ENCODE measurements at places on chromosomes 16 and 17. TPM values are rescaled to one million over a fixed set of nuclear protein-coding genes. Genes with fewer than 3 reads are reported as not detected.
A peak's percentile ranks its signal among the peaks of the same experiment; 100 is the strongest.

- peak; percentile 69 for ATAC-seq
Measured at GRCh38 chr17:1793447-1793806, 31.6 kb downstream of the SERPINF1 start.

- ATAC-seq, result no peak
Measured at GRCh38 chr17:83046448-83047181, 32.8 kb upstream of the METRNL start.

GRCh38 chr17:75153780-75154194, 525 bp downstream of the JPT1 start:
- ATAC-seq, result peak; percentile 14

GRCh38 chr17:7479213-7480088, at the start of gene ZBTB4:
ZBTB4 (minus strand) TSS chr17:7479631; CDS start chr17:7466801, 12,830 bp downstream.
- peak; percentile 1 for ATAC-seq

GRCh38 chr16:81511371-81511770, 66.8 kb downstream of the CMIP start:
- ATAC-seq, result no peak

- ATAC-seq, result no peak
Measured at GRCh38 chr16:50144211-50144610, 8.9 kb upstream of the TENT4B start.

DNA sequence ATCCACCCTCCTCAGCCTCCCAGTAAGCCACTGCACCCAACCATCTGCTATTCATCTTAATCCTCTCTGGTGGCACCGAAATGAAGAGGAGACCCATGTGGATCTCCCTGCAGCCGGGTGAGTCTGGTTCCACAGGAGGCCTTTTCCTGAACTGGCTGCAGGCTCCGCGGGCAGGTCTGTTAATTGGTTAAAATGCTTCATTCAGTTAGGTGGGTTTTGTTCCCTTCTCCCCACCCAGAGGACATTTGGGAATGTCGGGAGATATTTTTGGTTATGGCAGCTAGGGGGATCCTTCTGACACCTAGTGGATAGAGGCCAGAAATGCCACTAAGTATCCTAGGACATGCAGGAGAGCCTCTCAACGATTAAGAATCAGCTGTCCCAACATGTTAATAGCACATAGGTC, 16.7 kb downstream of the C16orf54 start:
- no peak for ATAC-seq

- ATAC-seq, result peak; percentile 21
Measured at GRCh38 chr17:79090443-79091225, 16.0 kb downstream of the ENGASE start.

DNA sequence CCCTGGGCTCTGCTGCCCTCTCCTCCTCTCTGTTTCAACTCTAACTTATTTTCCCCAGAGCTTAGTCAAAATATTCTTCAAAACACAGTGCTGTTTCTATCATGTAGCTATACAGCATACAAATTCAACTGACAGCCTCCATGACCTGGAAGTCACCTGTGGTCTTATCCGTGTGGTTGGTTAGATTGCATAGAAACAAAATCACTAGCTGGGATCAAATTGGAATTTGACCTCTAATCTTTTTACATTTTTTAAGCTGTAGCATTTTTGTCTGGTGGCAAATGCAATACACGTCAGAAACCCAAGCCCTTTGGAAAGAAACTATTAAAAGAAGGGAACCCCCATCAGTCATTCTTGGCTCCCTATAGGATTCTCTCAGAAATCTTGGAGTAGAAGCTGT, 57.3 kb downstream of the ABCC12 start:
- ATAC-seq, result no peak

- ATAC-seq, result peak; percentile 39
Measured at GRCh38 chr17:40491486-40491885, 9.9 kb downstream of the TNS4 start.

DNA sequence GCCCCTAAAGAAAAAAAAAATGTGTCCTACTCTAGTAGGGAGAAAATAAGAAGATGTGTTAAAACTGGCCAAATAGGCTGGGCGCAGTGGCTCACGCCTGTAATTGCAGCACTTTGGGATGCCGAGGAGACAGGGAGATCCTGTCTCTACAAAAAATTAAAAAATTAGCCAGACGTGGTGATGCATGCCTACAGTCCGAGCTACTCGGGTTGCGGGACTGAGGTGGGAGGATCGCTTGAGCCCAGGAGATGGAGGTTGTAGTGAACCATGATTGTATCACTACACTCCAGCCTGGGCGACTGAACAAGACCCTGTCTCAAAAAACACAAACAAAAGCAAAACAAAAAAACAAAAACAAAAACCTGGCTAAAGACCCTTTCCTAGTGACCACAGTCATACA, 15.9 kb downstream of the ZFHX3 start:
- ATAC-seq, result no peak

- ATAC-seq, result peak; percentile 86
Measured at GRCh38 chr16:70523076-70523742, at the start of gene COG4. COG4 (minus strand) TSS chr16:70523554; CDS start chr16:70523543, 11 bp downstream.

DNA sequence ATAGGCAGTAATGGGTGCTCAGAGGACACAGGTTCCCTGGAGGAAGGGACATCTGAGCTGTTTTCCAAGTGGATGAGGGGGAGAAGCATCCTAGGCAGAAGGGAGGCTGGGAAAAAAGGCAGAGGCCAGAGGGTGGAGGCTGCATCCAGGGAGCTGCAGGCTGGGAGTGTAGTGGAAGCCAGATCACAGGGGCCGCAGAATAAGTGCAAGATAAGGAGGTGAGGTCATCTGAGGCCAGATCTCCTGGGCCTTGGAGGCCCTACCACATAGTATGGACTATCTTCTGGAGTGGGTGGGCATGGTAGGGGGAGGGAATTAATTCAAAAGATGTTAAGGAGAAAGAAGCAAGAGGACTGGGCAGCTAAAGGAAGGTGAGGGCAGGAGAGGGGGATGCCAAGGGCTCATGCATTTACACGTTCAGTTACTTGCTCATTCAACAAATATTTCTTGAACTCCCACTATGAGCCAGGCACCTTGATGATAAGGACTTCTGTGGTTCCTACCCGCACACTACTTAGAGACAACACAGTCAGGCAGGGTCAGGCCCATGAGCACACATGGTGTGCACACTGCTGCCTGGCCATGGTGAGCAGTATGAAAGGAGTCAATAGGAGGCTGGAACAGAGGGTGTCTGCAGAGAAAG, 2.4 kb upstream of the RIPOR1 start:
- ATAC-seq, result no peak

DNA sequence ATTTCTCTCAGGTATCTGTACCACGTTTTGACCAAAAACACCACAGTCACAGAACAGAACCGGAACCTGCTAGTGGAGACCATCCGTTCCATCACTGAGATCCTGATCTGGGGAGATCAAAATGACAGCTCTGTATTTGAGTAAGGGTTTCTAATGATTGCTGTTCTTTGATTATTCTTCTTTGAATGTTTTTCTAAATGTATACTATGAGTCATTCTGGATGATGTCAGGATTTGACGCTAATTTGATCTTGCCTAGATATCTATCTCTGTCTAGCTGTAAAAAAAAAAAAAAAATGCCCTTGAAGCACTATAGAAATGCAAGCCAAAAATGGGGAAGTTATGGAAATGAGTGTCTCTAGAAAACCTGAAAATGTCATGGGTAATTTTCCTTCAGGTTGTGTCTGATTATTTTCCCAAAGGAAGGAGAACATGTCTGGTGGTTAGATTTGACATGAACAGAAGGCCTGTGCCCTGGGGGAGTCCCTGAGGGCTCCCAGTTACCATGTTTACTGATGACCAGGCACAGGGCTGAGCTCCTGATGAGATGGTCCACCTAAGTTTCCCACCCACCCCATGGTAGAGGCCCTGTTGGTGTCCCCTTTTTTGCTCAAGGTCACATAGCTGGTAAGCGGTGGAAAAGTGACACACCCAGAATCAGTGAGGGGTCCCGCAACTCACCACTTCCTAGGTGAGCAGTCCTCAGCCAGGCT, 13.6 kb downstream of the CLEC16A start:
- no peak for ATAC-seq

DNA sequence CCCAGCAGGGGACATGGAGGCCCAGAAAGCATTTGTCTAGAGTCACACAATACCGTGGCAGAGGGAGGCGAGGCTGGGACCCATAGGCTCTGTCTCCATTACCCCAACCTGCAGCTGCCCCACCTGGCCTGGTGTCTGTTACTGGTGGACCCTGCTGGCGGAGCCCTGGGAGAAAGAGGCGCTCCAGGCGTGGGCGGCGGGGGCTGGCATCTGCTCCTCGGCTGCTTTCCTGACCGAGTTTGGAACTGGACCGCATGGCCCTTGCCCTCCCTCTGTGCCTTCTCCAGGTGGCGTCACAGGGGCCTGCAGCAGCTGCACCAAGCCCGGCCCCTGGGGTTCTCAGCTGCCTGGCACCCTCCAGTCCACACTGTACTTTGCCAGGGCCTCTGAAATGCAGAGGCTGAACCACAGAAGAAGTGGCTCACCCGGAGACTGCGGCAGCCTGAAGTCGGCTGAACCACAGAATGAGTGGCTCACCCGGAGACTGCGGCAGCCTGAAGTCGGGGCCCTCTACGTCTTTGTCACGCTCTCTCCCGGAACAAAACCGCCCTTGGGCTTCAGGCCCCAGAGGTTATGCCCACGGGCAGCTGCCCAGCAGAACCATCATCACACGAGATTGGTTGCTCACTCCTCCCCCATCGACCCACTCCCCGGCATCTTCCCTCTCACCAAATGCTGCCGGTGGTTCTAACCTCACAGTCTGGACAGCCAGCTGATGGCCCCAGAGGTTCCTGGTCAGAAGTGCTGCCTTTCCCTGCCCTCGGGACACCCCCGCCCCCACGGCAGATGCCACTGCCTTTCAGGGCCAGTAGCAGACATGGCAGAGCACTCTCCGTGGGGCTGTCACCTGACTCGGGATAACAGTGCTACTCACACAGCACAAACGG, 20.2 kb downstream of the CBFA2T3 start:
- peak; percentile 26 for ATAC-seq

DNA sequence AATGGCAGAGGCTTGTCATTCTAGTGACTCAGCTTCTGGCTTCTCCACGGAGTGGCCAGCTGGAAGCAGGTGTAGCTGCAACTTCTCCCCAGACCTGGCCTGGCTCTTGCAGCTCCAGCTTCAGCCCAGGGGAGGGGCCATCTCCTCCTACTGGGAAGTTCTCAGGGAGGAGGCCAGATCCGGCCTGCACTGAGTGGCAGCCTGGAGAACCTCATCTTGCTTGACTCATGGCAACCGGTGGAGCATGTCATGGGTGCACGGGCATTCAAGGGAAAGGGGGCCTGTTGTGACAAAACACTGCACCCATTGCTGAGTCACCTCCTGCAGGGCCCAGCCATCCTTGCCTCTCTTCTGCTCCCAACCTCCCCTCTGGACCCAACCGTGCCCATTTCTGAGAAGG, 273.9 kb upstream of the MAF start:
- ATAC-seq, result peak; percentile 98

DNA sequence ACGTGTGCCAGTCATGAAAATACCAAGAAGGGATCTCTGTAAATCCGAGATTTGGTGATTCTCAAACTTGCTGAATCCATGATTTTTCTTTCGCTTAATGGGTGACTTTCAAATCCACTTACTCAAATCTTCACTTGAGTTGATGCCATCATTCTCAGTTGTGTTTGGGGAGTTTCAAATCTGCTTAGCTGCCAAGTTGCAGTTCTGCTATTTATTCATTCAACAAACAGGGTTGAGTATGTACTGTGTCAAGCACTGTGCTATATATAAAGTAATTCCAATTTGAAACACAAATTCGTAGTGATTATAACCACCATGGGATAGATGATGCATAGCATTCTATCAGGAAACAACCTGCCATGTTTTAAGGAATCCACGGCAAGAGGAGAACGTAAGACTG, 394.3 kb downstream of the CDH13 start:
- no peak for ATAC-seq

GRCh38 chr16:78446486-78446885, 347.0 kb downstream of the WWOX start:
- ATAC-seq, result no peak

DNA sequence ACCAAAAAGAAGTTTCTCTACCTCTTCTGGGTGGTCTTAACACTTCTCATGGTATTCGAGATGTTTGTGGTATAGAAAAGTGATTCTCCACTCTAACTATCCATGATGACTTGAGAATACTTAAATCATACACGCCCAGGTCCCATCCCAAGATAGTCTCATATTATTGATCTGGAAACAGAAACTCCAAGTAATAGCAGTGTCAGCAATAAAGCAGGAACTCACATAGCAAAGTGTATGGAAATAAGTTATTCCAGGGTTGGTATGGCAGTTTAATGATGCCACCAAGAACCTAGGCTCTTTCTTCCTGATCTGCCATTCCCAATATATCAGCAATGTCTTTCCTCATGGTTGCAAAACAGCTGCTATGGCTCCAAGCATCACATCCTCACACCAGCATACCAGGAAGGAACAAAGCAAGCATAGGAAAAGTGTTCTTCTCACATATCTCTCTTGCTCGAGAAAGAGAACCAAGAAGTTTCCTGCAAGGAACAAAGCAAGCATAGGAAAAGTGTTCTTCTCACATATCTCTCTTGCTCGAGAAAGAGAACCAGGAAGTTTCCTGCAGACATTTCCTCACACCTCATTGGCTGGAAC, 23.6 kb upstream of the TOX3 start:
- no peak for ATAC-seq

DNA sequence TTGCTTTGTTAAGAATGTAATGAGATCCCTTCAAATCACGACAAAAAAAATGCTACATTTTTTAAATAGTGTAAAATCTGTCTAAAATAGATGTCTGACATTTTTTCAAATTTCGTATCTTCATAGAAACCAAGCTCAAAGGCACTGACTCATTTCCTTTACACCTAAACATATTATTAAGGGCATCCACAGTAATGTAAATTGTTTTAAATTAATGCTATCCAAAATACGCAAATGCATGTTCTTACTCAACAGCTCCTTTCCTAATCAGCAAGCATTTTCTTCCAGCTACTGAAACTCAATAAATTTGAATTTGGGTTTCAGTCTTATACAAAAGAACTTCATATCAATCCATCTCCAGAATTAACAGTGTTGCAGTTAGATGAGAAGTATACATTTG, 4.3 kb downstream of the C16orf87 start:
- no peak for ATAC-seq

DNA sequence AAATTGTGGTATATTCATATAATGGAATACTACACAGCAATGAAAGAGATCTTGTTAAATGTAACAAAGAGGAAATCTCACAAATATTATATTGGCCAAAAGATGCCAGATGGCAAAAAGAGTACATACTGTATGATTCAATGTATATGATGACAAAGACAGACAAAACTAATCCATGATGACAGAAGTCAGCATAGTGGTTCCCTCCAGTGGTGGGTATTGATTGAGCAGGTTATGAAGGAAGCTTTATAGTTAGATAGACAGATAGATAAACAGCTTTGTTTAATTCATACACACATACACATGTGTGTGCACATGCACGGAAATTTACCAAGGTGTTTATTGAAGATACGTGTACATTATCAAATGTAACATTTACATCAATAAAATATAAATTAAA, 74.4 kb upstream of the SMIM36 start:
- no peak for ATAC-seq

- ATAC-seq, result no peak
Measured at GRCh38 chr16:57306676-57307341, 22.3 kb upstream of the PLLP start.

The ADCY9 gene
- total RNA-seq, result 5.3 TPM

The SMIM36 gene
- not detected for total RNA-seq

The TBC1D16 gene
- total RNA-seq, result 8.9 TPM

The OR1A1 gene
- not detected for total RNA-seq

The B3GNT9 gene
- total RNA-seq, result 3.7 TPM

The KCNJ18 gene
- not detected for total RNA-seq

The LCAT gene
- 4.1 TPM for total RNA-seq

The KIF2B gene
- total RNA-seq, result not detected

The ERCC4 gene
- total RNA-seq, result 5.3 TPM

The HSD11B2 gene
- total RNA-seq, result 6.6 TPM

The GAST gene
- total RNA-seq, result not detected

The PRAC2 gene
- total RNA-seq, result not detected

The TAT gene
- 0.24 TPM for total RNA-seq

The DBF4B gene
- total RNA-seq, result 3.9 TPM

The PRR11 gene
- total RNA-seq, result 25.4 TPM
